HFF-Myc (cell line): ENCODE measurements at places on chromosomes 13 and 19.

- DNase-seq: no peak
Measured at GRCh38 chr13:48568370-48569103, 35.7 kb upstream of the RCBTB2 start.

GRCh38 chr19:33245948-33246708 lies 20.5 kb upstream of the SLC7A10 start:
- DNase-seq: no peak

DNA sequence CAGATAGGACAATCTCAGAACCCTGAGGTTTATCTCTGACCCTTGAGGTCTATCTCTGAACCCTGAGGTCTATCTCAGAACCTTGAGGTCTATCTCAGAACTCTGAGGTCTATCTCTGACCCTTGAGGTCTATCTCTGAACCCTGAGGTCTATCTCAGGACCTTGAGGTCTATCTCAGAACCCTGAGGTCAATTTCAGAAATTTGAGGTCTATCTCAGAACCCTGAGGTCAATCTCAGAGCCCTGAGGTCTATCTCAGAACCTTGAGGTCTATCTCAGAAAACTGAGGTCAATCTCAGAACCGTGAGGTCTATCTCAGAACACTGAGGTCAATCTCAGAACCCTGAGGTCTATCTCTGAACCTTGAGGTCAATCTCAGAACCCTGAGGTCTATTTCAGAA lies 2.3 kb downstream of the TLE2 start:
- no peak for DNase-seq

DNA sequence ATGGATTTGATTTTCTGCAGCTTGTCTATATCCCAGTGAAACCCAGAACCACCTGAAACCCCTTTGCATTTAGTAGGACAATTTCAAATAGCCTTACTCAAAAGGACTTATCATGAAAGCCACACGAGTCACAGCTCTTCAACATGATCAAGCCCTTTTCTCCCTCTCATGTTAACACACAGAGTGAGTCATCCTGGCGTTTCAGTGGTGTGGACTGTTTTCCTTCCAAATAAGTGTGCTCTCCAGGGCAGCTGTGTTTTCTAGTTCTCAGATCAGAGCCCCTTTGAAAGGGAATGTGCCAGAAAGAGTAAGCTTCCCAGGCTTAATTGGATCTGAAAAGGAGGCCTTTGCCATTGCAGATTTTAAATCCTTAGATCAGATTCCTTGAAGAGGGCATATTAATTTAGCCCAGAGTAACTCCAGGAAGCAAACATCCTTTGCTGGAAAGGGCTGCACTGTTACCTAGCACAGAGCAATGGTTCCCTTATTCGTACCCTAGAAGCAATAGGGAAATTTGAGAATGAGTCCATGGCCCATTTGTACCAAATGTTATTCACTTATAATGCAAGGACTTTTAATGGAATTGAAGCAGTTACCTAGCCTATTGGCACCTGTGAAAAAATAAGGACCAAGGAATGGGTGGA lies 51.3 kb downstream of the ERICH6B start:
- peak; percentile 36 for DNase-seq

- no peak for DNase-seq
Measured at GRCh38 chr19:19460761-19461265, 54.5 kb downstream of the TSSK6 start.
